ENCODE measurements at places on chromosomes 1 and 21. TPM values are rescaled to one million over a fixed set of nuclear protein-coding genes. Genes with fewer than 3 reads are reported as not detected.

GRCh38 chr21:34673006-34673405 is 4.2 kb downstream of the CLIC6 start:
- no peak for DNase-seq

GRCh38 chr1:119341372-119341947 is 27.1 kb upstream of the HAO2 start:
- DNase-seq: no peak

- DNase-seq: no peak
Observed at GRCh38 chr1:95984798-95985374, 736.7 kb upstream of the PTBP2 start.

APOBEC4 gene
- total RNA-seq: not detected

RGS4 gene
- not detected for total RNA-seq

PTPN7 gene
- 144 TPM for total RNA-seq
